Breast epithelium (tissue), 4 donors: ENCODE measurements at places on chromosomes 12 and 14.

- DNase-seq = no peak
Measured at GRCh38 chr14:55416866-55417265, 5.2 kb upstream of the ATG14 start.

GRCh38 chr12:46492471-46493085 lies 120.0 kb upstream of the SLC38A2 start:
- no peak for DNase-seq

GRCh38 chr12:69123919-69124638 lies 115.3 kb upstream of the CPSF6 start:
- DNase-seq = no peak

DNA sequence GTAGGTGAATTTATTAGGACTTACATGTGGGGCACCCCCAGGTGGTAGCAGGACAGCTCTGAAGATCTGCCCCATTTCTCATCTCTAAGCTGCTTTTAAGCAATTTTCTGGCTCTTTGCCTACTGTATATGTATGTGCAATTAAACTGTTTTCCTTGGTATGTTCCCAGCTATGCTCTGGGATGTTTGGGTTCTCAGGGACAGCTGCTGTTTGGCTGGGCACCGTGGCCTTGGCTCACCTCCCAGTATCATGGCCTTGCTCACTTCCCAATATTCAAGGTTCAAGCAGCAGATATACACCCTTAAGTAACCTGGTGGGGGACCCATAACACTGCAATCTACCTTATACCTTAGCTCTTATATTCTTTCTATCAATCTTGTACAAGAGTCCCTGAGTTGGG lies 53.7 kb upstream of the KITLG start:
- DNase-seq = no peak

DNA sequence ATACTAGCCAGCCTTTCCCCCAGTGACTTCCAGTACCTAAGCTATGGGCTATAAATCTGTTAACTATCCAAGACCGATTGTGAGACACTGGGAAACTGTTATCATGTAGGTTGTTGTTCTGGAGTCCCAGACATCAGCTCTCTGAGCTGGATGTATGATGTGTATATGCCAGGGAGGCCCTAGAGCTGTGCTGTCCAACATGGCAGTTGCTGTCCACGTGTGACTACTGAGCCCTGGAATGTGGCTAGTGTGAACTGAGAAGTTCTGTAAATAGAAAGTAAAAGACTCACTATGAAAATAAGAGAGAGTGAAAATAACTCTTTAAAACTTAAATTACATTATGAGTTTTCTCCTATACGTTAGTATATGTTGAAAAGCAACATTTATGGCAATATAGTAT lies 755.8 kb upstream of the FBXO33 start:
- no peak for DNase-seq

DNA sequence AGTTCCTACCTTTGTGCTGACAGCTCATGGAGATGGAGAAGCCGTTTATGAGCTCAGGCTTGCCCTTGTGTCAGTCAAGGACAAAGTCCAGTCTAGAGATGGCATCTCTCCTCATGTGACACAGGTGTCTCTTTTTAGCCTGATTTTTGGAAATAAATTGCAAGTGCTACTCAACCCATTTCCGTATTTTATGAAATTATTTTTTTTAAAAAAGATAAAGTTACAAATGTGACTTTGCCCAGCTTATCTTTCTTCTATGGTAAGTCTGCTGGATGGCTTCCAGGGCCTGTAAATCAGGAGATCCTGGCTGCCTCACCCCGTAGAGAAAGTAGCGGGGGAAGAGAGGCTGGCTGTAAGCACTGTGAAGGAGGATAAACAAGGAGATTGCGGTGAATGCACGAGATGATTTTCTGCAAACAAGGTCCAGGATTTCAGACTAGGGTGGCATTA lies 169.7 kb downstream of the MYRFL start:
- DNase-seq = no peak

- DNase-seq = no peak
Measured at GRCh38 chr12:115636546-115636945, 640.9 kb downstream of the MED13L start.

DNA sequence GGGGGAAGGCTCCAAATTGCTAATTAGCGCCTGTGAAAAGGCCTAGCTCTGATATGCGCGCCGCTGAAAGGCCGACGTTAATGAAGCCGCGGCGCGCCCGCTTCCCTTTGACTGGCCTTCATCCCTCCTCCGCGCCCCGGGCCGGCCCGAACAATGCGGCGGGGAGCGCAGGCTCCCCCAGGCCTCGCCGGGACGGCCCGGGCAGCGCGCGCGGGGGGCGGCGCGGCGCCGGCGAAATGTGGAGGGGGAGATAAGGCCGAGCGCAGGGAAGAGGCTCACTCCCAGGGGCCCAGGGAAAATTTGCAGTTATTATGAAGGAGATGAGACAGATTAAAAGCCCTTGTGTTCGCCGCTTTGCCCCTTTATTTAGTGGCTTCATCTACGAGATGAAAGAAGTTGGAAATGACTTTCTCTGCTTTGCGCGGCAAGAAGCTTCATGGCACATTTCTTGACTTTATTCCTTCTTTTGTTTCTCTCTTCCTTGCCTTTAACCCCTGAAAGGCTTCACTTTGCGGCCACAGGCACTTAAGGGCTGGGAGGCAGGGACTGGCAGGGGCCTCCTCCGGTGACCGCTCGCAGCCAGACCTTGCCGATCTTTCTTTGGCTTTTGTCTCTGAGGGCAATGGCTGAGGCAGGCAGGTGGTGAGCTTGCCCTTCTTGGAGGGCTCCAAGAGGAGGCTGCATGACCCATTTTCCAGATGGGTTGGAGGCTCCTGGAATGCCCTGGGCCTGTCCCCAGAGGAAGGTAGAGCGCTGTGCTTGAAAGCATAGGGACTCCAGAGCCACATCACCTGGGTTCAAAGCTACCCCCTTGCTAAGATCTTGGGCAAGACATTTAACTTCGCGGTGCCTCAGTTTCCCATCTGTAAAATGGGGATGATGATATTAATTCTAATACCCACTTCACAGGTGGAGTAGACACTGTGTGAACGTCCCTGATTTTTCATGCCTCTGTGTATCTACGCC lies 12.7 kb upstream of the GPATCH2L start:
- DNase-seq = no peak

- no peak for DNase-seq
Measured at GRCh38 chr14:67420102-67420739, 8.3 kb upstream of the PLEK2 start.

DNA sequence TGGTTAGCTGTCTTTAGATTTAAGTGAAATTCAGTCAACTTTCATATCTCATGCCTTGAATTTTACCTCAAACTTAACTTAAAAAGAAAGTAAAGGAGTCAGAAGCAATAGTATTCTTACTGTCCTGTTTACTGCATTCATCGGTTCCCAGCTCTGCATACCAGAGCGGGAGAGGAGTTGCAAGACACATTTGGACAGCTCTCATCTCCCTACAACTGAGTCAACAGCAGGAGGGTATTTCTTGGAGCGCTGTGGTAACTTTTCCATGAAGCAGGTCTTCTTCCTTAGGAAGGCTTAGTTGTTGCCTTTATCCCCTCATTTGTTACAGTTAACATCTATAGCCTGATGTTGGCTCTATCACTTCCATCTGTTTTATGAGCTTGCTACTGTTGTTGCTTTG lies 65.1 kb downstream of the TRMT5 start:
- DNase-seq = no peak

GRCh38 chr12:34107016-34107415 lies 84.7 kb downstream of the ALG10 start:
- DNase-seq = no peak

- DNase-seq = no peak
Measured at GRCh38 chr12:6163416-6164060, 36.7 kb upstream of the CD9 start.

DNA sequence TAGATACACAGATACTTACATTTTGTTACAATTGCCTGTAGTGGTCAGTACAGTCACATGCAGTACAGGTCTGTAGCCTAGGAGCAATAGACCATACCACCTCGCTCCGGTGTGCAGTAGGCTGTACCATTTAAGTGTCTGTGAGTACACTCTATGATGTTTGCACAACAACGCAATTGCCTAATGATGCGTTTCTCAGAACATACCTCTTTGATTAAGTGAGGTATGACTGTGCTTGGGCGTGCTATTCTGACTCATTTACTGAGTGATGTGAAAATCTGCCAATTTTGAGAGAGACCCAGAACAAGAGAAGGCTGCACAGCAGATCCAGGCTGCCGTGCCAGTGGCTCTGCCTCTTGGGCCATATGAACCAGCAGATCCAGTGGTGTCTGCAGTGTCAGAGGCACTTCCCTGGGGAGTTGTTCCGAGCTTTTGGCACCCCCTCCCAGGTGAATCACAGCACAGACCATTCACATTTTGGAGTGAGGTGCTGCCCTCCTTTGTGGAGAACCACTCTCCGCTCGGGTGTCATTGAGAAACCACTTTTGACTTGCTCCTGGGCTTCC lies 20.4 kb downstream of the DLK1 start:
- DNase-seq = no peak

DNA sequence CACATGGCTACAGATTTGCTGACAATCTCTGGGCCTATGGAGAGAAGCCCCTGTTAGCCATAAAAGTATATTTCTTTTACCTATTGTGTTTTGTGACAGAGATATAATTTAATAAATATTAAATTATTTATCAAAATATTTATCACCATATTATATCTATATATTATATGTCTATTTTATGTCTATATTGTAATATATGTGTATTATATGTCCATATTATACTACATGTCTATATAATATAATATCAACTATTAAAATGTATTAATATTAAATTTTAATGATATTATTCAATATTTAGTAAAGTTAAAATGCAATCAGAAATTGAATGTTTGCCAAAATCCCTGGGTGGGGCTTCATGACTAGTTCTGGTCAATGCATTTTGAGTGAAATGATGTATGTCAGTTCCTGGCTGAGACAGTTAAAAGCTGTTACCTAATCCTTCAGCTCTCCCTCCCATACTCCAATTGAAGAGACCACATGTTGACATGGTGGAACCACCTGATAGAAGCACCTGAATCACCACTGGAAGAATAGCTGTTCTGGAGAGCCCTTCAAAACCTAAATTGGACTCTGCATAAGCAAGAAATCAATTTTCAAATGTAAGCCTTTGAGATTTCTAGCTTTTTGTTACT lies 357.3 kb upstream of the DDHD1 start:
- DNase-seq = no peak

DNA sequence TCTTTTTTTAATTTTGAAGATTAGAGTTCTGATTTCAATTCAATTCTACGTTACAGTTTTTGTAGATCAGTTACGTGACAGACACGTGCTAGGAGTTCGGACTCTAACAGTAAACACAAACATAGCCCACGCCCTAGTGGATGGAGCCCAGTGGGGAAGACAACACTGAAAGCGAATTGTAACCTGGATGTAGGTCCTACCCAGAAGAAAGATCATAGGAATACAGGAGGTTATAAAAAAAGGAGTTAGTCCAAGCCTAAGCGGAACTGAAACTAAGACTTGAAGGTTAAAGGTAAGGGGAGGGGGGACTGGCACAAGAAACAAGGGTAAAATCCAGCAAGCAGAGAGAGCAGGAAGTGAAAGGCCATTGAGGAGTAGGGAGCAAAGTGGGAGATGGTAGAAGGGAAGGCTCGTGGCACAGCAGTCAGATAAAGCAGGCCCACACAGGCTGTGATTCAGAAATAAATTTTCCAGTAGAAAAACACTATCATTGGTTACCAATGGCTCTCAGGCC lies 15.7 kb upstream of the CRY1 start:
- DNase-seq = no peak

- no peak for DNase-seq
Measured at GRCh38 chr14:21268617-21269251, 508 bp downstream of the HNRNPC start.

- DNase-seq = no peak
Measured at GRCh38 chr14:90791486-90791885, 24.7 kb downstream of the TTC7B start.

DNA sequence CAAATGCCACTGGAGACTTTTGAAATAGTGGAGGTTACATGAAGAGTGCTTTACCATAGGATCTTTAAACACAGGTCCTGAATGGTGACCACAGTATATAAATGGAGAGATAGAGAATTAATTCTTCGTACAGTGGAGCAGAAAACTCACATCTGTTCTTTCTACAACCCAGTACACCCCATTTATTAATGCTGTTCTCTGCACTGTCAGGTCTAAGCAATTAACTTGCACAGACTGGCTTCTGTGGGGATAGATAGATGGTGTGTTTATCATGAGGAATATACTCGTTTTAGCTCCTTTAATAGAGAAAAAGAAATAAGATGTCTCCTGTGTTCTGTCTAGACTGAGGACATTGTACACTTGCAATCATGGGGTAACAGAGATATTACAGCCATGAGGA lies 494.3 kb downstream of the TRHDE start:
- DNase-seq = no peak

GRCh38 chr14:105267820-105268548 lies 19.7 kb downstream of the BTBD6 start:
- no peak for DNase-seq

DNA sequence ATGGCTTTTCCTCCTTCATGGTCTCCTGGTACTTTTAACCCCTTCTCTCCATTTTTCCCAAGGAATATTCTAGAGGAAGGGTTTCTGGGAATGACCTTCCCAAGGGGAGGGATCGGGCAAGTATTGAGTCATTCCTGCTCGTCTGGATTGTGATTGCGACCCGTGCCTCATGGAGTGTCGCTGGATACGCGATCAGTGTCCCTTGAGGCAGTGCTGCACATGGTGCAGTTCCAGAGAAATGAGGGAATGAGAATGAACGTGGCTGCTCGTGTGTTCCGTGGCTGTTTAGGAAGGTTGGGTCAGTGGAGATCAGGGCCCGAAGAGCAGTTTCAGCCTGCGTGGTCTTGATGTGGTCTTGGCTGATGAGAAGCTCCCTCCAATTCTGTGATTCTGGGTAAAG lies 234.4 kb downstream of the CACNA1C start:
- DNase-seq = no peak

DNA sequence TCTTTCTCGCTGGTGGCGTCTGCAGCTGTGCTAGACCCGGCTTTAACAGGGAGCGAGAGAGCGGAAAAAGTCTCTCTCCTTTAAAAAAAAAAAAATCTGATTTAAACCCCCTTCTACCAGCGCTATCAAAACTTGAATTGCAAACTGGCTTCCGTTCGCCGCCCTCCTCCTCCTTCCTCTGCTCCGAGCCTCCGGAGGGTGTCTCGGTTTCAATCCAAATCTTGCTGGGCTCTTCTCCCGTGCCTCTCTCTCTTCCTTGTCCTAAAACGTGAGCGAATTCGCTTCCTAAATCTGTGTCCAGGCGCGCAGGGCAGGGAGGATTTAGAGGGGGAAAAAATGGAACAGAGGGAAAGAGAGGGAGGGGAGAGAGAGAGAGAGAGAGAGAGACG lies 272 bp downstream of the TBX3 start:
- DNase-seq = no peak
